ENCODE measurements at places on chromosomes 2 and 18. TPM values are rescaled to one million over a fixed set of nuclear protein-coding genes. Genes with fewer than 3 reads are reported as not detected.

DNA sequence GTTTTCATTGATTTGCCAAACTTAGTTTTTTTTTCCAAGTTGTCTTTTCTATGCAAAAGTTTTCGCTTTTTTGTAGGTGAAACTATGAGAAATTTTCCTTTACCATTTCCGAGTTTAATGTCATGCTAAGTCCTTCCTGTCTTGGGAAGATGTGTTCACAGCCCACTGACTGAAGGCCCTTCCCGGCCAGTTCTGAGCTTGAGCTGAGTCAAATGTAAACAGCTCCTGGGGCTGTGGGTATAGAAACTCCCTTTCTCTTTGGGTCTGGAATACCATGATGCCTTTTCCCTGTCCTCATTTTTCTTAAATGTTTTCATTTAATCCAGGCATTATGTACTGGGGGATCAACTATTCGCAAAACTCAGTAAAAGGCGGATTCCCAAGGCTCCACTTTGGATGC is 69.8 kb upstream of the IL1R1 start:
- DNase-seq = no peak

- DNase-seq = no peak
Measured at GRCh38 chr18:49652881-49653724, 91.2 kb downstream of the LIPG start.

- no peak for DNase-seq
Measured at GRCh38 chr2:154758871-154759270, 60.4 kb downstream of the KCNJ3 start.

DNA sequence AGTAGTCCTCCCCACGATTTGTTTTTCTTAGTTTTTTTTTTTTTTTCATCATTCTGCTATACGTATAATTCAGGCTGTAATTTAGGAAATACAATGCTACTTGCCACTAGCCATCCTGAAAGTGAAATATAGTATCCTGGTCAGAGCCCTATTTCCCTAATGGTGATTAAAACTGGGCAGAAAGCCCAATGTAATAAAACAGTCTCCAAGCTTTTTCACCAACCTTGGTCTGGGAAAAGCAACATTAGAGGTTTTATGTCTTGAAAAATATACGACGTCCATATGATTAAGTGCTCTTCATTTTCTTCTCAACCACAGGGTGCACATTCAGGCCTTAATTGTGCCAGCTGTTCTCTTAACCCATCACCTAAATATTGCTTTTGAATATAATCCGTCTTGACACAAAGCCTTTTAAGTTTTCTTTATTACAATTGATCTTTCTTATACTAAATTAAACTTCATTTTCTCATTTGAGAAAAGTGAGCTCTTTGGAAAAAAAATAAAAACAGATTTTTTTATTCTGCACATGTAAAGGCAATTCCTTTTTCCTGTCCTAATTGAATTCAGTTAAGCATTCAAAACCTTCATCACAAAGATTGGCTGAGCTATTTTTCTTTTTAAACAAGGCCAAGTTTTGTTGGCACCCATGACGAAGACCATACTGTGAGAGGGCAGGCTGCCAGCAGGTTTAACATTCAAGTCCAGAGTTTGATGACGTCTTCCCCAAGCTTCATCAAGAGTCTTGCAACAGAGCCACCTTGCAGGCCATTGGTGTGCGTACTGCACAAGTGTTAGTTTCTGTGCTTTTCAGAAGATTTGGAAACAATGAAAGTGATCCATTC is 52.7 kb downstream of the MAP2 start:
- no peak for DNase-seq

GRCh38 chr2:130837175-130837810 is 579 bp downstream of the ARHGEF4 start:
- DNase-seq = peak; percentile 37

DNA sequence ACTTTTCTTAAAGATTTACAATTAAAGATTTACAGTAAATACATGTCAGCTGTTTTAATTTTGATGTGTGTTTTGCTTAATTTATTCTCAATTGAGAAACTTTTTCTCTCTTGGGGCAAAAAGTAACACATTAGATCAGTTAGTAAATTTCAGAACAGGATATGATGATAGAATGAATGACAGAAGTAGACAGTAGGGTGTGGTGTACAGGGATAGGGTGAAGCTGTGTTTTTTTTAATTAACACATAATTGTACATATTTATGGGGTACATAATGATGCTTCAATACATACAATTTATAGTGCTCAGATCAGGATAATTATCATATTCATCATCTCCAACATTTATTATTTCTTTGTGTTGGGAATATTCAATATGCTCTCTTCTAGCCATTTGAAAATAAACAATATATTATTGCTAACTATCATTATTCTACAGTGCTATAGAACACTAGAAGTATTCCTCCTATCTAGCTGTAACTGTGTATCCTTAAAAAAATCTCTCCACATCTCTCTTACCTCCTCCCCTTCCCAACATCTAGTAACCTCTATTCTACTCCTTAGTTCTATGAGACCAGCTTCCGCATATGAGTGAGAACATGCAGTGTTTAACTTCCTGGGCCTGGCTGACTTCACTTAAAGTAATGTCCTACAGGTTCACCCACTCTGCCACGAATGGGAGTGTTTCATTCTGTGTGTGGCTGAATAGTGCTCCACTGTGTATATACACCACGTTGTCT is 175.2 kb downstream of the SNTG2 start:
- no peak for DNase-seq

The TUBA4A gene
- 13.7 TPM for total RNA-seq

The BBS5 gene
- 5.8 TPM for total RNA-seq

The MYO7B gene
- 0.22 TPM for total RNA-seq

The SLC40A1 gene
- total RNA-seq = 65.8 TPM

The GALNT13 gene
- total RNA-seq = 1.5 TPM

The DOCK10 gene
- total RNA-seq = 2.1 TPM

The C2orf66 gene
- total RNA-seq = not detected

The HNMT gene
- total RNA-seq = 23.3 TPM
